Renal pelvis (tissue), 12 donors: ENCODE measurements at places on chromosomes 5 and 9. TPM values are rescaled to one million over a fixed set of nuclear protein-coding genes. Genes with fewer than 3 reads are reported as not detected.

PCDHA10 gene
- 0.59 TPM for polyA plus RNA-seq

TNC gene
- polyA plus RNA-seq: 326 TPM

DDX4 gene
- polyA plus RNA-seq: not detected

JAK2 gene
- polyA plus RNA-seq: 13.9 TPM

DBN1 gene
- polyA plus RNA-seq: 217 TPM

HNRNPK gene
- polyA plus RNA-seq: 851 TPM

CDO1 gene
- polyA plus RNA-seq: 24.5 TPM

DNA sequence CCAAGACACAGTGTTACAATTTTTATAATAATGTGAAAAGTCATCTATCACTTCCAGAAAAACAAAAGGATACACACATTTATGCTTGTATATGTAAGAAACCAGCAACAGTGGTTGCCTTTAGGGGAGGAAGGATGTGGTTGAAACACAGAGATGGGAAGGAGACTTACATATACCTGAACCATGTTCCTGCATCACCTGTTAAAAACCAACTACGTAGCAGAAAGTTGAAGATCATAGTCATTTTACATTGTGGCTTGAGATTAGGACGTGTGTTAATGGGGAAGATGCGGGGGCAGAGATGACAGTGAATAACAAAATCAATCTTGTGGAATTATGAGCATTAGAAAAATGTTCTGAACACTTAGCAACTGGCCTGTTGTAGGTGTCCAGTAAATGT lies 307.3 kb downstream of the MLLT3 start:
- DNase-seq: no peak

- DNase-seq: no peak
These were observed 60.1 kb downstream of the FAM174A start for GRCh38 chr5:100595152-100595811.

DNA sequence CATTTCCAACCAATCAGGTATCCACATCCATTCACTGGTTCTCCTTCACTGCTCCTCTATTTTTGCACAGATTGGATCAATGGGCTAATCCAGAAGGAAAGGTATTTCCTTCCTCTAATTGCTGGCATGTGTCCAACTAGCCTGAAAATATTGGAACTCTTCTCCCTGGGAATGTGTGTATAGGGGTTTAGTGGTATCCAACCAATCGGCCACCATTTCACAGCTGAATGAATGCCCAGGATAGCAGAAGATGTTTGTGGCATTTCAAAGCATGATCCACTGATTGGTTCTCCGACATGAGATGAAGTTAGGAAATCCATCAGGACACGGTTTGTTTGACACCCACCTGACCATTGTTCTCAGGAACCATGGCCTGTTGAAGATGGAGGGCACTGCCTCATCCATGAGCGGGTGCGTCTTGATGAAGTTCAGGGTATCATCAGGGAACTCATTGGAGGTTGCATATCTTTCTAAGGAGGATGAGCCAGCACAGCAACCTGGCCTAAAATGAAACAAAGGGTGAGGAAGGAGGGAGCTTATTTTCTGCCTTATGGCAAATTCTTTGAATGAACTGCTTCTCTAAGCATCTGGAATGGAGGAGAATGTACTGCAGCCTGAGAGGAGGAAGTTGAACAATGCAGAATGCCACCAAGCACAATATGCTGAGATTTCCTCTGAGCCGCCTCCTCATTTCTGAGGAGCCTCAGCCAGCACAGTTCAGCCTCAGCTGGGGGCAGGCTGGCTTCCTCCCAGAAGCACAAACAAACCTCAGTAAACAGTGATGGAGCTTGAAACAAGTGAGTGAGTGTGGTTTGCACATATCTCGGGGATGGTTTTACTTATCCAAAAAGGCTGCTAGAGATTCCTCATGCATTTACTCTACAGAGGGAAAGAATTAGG lies 94.6 kb downstream of the SEMA6A start:
- DNase-seq: no peak

GRCh38 chr5:105054406-105054805 lies 1491.8 kb upstream of the NUDT12 start:
- no peak for DNase-seq

DNA sequence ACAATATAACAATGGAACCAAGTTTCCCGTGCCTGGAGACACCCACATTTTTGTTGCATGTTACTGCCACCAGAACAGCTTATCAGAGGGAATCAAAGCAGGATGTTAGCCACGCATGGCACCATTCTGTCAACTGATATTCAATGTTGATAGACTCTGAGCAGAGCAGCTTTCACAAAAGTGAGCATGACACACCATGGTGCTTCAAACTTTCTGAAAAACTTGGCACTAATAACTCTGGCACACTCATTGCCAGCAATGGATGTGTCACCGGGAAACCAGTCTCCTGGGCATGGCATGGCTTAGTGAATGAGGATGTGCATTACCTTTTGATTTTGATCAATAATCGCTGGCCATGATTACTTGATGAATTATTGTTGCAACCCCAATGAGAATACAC lies 19.7 kb downstream of the NIPSNAP3B start:
- no peak for DNase-seq

GRCh38 chr5:99386406-99387077 lies 457.7 kb upstream of the CHD1 start:
- DNase-seq: no peak

- no peak for DNase-seq
These were observed 711.4 kb downstream of the MTRR start for GRCh38 chr5:8580298-8580697.

- no peak for DNase-seq
These were observed 77.0 kb downstream of the ZCCHC7 start for GRCh38 chr9:37197158-37198038.

DNA sequence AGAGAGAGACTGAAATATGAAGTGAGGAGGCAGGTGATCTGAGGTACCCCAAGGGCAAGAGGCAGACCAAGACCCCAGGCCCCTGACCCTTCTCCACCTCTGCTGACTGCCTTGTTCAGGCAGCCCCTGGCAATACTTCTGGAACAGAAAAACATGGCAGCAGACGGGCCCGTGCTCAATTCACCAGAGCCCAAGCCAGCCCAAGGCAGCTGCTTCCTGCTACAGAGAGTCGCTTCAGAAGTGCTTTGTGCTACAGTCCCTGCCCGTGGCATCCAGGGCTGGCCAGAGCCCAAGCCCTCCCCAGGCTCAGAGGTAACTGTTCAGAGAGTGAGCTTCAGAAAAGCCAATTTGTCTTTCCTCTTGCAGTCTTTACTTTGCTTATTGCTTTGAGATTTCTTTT lies 151.4 kb upstream of the FSTL4 start:
- DNase-seq: no peak

DNA sequence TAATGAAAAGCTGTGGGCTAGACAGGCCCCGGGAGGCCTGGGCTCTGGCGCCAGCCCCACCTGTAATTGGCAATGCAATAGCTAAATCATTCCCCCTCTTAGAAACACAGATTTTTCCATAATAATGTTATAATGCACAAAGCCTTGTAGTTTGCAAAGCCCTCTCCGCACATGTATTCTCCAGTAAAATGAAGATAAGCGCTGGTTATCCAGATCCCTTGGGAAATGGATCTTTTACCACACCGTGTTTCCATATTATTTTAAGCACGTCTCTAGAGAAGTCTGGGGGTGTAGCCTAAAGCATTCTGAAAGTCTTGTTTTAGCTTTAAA lies 1.1 kb upstream of the APBA1 start:
- DNase-seq: no peak

- no peak for DNase-seq
These were observed 284.5 kb upstream of the POU5F2 start for GRCh38 chr5:94025788-94026473.

DNA sequence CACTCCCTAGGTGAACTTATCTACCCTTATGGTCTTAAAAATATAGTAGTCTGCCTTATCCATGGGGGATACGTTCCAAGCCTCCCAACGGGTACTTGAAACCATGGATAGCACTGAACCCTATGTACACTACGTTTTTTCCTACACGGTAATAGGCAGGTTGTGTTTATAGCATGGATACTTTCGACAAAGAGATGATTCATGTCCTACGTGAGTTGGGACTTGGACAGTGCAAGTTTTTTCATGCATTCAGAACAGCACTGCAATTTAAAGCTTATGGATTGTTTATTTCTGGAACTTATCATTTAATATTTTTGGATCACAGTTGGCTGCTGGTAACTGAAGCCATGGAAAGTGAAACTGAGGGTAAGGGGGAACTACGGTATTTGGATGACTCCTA lies 88.1 kb downstream of the CNTLN start:
- no peak for DNase-seq

DNA sequence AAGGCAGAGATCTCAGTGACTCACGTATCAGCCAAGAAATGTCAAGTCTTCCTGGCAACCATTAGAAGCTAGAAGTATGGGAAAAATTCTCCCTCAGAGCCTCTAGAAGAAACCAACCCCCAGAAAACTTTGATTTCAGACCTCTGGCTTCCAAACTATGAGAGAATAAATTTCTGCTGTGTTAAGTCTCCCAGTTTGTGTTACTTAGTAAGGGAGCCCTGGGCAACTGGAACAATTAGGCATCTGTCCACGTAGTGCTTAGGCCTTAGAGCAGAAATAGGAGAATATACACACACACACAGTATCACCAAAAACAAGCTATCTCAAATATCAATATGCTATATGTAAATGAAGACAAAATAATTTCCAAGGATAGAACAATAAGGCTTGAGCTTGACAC lies 894.8 kb upstream of the CDH10 start:
- DNase-seq: no peak

GRCh38 chr9:92385477-92385876 lies 18.9 kb downstream of the OGN start:
- DNase-seq: no peak

DNA sequence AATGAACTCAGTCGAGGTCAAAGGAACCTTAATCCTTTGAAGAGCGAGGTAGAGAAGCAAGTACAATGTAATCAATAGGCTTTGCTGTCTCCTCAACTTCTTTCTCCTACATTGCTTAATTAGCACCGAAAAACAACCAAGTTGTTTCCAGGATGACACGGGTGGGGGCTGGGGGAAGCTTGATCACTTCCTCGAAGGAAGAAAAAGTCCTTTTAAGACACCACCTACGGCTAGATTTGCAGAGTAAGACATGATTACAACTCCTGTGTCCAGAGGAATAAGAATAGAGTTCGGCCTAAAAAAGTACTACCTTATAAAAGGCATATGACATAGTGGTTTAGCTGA lies 811 bp upstream of the ARRDC3 start:
- DNase-seq: peak; percentile 31

GRCh38 chr9:117153021-117153420 lies 261.8 kb downstream of the ASTN2 start:
- DNase-seq: no peak

DNA sequence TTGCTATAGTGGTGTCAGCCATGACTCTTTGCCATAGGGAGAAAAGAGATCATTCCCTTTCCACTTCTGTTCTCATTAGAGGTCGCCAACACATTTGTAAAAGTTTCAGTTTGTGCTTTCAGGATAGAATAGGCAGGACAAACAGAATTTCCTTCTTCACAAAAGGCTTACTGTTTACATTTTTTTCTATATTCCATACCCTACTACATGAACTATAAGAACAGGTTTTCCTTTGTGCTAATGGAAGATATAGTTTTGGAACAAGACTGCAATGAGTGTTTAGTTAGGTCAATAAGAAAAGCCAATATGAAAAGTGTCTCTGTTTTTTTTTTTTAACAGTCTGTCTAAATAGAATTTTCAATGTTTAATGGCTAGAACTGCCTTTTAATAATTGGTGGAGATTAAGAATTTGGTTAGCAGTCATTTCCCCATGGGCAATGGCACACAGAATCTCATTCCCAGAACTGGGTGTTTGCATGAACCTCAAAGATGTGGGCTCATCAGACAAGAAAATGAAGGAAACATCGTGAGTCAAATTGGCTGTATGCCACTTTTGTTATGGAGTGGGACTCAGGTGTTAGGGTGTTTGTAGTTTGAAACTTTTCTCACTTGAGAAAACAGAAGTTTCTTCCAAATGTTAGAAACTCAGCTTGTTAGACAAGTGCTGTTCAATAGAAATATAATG lies 75.2 kb upstream of the PRLR start:
- DNase-seq: no peak

- no peak for DNase-seq
These were observed 76.7 kb upstream of the SYK start for GRCh38 chr9:90724880-90725279.

DNA sequence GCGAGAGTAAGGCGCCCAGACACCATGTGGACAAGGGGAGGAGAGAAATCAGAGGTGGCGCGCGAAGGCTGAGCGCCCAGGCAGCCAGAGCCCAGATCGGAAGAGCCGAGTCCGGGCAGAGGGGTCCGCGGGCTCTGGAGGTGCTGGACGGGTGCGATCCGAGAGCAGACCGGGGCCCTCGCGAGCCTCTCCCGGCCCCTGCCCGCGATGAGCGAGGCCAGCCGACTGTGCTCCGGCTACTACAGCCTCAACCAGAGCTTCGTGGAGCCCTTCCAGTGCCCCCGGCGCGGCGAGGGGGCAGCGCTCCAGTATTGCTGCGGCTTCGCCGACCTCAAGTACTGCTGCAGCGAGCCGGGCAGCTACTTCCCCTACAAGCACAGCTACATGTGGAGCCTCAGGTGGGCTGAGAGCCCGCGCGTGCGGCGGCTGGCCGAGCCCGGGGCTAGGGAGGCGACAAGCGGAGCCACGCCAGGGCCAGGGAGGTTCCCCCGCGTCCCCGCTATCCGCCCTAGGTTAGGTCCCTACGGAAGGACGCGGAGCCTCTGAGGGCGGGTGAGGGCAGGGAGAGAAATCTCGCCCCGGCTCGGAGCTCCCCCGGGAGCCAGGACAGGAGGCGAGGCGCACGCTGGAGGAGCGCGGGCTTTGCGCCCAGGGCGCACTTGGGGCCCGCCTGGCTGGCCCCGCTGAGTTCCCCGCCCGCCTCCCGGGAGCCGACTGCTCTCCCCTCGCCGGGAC lies at the start of gene SHISAL2B:
SHISAL2B (plus strand) TSS at position 87 of the 735 bp plus-strand sequence; CDS start at position 208, 121 bp downstream.
- peak; percentile 30 for DNase-seq

GRCh38 chr9:123049589-123050222 lies 16.2 kb downstream of the GPR21 start:
- no peak for DNase-seq
